HAP-1 (cell line): ENCODE measurements at places on chromosomes 6 and 20.

GRCh38 chr6:157230910-157231309, 92.4 kb downstream of the TMEM242 start:
- no peak for DNase-seq

- no peak for DNase-seq
These were observed 59.5 kb downstream of the UTRN start for GRCh38 chr6:144344646-144345045.

- DNase-seq = peak; percentile 50
These were observed at the start of gene CCN5 for GRCh38 chr20:44714701-44715498. Gene CCN5 (plus strand): TSS chr20:44715369. CDS start chr20:44715391, 22 bp downstream.

DNA sequence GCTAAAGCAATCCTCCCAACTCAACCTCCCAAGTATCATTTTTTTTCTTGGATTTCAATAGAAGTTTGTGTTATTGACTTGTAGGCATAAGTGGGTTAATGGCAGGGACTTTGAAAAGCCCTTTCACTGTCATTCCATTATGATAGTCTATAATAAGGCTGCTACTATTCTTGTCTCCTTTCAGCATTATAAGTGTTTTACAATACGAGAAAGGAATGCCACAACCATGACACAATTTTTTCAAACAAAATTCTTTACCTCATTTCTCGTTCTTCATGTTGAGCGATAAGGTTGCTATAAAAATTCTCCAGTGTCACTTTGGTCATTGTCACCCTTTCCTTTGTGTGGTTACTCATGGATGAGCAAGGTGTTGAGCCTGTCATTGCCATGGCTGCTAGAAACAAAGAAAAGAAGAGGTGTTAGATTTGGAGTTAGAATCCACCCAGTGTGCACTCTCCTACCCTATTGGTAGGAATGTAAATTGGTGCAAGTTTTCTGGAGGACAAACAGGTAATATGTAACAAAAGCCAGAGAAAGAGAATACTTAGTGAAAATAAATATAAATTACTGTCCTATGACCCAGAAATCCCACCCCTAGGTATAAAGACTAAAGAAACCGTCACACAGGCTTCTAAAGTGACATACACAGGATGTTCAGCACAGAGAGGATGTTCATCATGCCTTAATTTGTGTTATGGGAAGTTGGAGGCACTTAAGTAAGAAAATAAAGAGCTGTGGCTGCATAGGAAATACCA, 7.3 kb downstream of the STK38 start:
- DNase-seq = no peak

GRCh38 chr6:144284783-144285547, at the start of gene UTRN:
Gene UTRN (plus strand): TSS chr6:144285335. CDS start chr6:144291829, 6,494 bp downstream.
- peak; percentile 81 for DNase-seq

DNA sequence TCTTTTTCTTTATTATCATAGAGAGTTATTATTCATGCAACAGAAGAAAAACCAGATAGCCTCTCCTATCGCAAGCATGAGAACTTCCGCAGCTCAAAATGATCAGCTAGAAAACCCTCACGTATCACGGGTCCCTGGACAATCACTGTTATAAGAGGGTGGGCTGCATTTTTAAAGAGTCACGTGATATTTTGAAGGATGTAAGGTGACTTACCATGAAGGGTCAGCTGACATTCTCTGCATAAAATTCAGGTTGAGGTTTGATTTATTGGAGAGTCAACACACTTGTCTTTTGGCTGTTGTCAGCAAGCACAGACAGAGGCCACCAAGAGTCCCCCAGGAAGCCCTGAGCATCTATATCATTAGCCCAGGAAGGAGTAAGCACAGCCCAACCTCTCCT, 39.5 kb downstream of the ID4 start:
- no peak for DNase-seq

DNA sequence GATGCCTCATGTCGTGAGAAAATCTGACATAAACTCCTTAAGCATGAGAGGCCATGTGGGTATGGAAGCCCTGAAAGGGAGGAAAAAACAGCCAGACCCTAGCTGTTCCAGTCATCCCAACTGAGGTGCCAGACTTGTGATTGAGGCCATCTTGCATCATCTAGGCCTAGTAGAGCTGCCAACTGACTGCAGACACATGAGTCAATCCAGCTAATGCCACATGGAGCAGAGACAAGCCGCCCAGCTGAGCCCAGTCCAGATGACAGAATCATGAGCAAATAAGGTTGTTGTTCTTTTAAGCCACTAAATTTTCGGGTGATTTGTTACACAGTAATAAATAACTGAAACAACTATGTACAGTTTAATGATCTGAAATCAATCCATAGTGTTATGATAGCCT, 680.9 kb downstream of the MAFB start:
- no peak for DNase-seq

DNA sequence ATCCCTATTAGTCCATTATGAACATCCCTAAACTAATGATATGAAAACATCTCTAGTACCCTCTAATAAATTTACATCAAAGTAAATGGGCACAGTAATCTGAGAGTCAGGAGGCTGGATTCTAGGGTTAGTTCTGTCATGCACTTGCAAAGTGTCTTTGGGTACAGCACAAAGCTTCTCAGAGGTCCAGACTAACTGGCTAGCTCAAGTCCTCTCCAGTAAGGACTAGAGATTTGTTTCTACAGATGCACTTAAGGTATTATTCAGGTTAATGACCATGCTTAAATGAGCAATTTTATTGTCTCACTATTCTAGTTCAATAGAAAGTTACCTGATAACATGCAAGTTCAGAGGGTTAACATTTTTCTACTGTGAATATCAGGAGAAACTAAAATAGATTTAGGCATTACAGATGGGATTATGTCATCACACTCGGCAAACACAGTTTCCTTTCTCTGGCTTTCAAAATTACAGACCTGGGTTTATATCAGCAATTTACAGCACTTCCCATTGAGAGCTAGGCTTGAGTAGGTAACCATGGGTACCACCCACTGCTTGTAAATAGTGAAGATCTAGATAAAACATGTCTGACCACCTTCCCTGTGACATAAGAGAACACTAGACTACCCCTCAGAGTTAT, 402.9 kb upstream of the RUNX2 start:
- DNase-seq = no peak

DNA sequence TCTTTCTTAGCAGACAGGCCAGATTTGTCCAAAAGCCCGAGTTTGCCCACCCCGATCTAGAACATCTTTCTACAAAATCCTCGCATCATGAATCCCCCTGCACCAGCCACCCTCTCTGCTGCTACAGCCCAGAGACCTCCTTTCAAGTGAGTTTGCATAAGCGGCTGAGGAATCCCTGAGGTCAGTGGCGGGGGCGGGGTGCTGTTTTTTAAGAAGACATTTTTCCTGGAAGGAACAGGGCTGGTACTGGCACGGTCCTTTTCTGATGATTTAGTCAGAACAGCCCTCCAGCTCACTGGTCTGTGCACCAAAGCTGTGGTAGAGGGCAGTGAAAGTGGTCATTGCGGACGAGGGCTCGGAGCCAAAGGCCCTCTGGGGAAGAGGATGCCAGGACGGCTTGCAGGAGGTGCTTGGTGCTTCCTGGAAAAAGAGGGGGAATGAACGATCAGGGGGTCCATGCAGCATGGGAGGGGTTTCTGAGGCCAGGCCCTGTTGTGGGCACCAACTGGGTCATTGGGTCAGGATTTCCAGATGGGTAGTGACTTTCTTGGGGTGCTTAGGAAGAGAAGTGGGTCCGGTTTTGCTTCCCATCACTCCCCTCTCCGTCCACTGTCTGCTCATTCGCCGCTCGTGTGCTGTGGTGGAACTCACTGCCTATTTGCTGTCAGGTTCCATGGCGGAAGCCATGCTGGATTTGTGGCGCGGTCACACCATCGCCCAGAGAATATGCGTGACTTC, 50.4 kb downstream of the GNAS-AS1 start:
- DNase-seq = no peak

DNA sequence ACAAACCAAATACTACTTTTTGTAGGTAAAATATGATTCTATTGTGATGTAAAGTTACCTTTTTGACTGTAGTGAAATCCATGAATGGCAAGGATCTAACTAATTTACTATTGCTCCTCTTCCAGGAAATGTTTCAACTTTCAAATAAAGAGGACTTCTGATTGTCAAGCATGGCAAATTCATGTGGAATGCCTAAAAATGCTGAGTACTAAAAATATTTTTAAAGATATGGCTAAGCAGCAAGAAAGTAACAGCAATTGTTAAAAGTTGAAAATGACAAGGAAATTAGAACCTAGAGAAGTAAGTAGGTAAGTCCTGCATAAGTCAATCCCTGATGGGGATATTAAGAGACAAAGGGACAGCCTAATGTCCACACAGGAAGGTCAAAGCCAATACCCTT, 126.0 kb downstream of the BACH2 start:
- DNase-seq = no peak

DNA sequence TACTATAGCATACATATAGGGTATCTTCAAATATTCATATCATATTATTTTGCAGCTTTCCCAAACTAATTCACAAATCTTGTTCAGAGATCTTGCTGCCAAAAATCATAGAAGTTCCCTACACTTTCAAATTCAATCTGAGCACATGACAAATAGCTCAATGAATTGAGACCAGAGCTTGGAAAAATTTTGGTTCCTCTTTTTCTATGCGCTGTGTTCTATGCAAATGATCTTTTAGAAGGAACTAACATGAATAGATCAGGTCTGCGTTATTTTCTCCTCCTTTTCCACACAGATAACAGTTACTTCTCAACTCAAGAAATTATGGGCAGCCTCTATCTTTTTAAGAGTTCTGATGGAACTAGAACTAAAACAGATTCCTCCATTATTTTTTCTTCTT, 316.3 kb downstream of the ARHGAP18 start:
- DNase-seq = no peak

DNA sequence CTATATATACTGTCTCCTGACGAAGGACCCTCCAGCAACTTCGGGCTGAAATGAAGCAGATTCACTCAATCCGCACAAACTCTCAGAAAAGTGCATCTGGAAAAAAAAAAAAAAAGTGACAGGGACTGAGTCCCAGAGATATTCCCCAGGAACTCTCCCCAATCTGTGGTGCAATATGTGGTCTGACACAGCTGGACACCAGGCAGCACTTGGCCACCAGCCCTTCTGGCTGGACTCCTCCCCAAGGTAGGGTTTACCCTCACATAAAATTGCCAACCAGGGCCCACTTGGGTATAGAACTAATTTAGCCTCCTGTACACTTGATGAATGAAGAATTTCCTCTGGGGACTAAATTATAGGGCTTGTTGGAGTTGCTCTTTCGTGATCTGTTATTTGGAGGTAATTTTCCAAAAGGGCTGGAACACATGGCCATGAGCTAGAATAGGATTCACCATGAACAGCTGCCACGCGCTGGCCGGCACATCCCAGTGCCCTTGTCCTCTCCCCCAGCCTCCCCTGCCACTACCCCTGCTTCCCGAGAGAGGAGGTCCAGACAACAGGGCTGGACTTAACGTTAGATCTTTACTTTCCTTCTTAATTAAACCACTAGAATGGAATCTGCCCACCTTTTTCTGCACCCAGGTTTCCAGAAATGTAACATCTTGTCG, 379.2 kb downstream of the BMP2 start:
- DNase-seq = no peak

DNA sequence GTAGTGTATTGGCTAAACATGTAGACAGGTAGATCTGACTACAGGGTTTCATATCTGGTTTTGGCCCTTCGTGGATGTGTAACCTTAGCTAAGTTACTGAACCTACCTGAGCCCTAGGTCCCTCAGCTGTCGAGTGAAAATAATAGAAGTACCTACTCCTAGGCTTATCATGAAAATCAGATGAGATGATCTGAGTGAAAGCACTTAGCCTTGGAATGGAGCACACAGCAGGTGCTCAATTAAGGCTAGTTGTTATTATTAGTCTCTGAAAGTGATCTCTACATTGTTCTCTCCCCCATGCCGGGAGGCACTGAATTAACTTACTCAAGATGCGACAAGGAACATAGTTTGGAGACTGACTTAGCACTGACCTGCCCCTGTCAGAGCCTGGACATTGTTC, 174.7 kb upstream of the ZNF217 start:
- no peak for DNase-seq

- no peak for DNase-seq
These were observed 9.9 kb downstream of the MDFI start for GRCh38 chr6:41648070-41648585.

- no peak for DNase-seq
These were observed 1.0 kb upstream of the APMAP start for GRCh38 chr20:24993337-24994185.

- no peak for DNase-seq
These were observed 87.8 kb downstream of the CTNNBL1 start for GRCh38 chr20:37781626-37782025.

DNA sequence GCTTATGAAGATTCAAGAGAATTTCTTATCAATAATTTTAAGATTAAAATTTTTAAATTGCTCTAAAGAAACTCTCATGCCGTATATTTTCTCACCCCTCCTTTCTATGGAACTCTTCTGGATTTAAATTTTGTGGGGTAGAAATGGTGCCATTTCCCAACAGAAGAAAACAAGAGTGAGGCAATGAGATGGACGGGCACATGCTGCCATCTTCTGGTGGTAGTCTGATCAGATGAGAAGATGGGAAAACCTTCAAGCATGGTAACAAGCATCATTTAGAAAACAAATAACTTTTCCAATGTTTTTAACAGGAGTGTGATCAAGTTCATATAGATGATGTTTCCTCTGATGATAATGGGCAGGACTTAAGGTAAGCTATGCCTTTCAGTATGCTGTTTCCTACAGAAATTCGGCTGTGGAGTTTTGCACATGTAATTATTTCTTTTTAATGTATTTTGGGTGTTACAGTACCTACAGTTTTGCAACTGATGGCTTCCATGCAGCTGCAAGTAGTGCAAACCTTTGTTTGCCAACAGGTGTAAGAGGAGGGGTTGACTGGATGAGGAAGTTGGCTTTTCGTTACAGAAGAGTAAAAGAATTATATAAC, 271.4 kb downstream of the EYA4 start:
- DNase-seq = peak; percentile 35

GRCh38 chr6:139154881-139155547, 20.1 kb downstream of the HECA start:
- DNase-seq = no peak

GRCh38 chr6:143999406-143999805, 8.7 kb downstream of the PLAGL1 start:
- DNase-seq = no peak

DNA sequence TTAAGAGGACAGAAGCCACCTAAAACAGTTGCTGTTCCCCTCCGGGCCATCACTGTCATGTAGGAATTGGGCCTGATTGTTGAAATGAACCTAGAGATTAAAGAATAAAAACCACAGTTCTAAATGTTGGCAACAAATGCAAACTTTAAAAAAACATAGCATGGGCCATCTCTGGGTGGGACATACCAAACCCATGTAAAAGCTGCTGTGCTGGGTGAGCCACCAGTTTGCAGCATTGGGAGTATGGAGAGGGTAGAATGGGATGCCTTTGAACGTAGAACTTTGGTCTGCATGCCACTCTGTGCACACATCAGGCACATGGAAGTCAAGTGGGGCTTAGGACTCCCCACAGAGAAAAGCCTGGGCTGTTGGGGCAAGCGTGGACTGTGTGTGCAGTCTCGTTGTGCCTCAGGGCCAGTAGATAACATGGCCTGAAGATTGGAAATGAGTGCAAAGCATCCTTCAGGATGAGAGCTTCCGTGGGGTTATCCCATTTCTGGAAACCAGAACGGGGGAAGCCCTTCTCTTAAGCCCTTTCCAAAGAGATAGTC, 28.1 kb downstream of the EPB41L1 start:
- DNase-seq = no peak
